Heart right ventricle (tissue), 16 donors: ENCODE measurements at places on chromosomes 5 and 9. TPM values are rescaled to one million over a fixed set of nuclear protein-coding genes. Genes with fewer than 3 reads are reported as not detected.

Gene PCDHB8
- 2.7 TPM for total RNA-seq

Gene PCA3
- total RNA-seq, result not detected

Gene ADGRV1
- total RNA-seq, result not detected

Gene CTNND2
- total RNA-seq, result 6.0 TPM

Gene JAKMIP2
- total RNA-seq, result 0.18 TPM

Gene SPATA31D4
- not detected for total RNA-seq

Gene ZNF354C
- 3.5 TPM for total RNA-seq

DNA sequence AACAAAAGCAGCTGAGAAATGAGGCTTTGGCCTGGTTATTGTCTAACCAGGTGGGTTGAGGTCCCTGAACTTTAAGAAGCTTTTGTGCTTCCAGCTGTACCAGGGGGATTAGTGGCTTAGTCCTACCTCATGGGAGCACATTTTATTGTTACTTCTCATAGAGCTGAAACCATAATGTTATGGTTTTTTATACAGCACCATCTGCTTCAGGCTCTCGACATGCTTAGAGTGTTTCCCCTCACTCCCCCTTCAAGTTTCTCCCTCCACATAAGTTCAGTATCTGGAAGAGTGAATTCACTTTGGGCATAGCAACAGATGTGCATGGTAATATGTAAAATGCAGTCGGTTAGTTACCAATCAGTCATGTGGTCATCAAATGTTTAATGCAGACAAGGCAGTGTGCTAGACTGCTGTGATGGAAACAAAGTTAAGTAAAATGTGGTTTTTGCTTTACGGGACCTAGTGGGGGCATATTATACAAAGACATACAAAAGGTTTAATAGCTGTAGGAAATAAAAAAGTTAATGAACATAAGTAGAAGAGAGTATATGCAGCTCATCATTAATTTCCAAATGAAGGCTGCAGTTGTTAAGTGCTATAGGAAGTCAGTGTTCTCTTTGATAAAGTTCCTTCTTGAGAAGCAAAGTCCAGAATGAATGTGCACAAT is 95.9 kb upstream of the SPRY4 start:
- H3K27ac ChIP-seq, result no peak overlapping the region
- DNase-seq, result no peak
- H3K27me3 ChIP-seq, result no peaks in the 10 kb centered on the region
- no peak overlapping the region for H3K4me3 ChIP-seq

GRCh38 chr9:33458444-33458843 is 11.1 kb upstream of the AQP3 start:
- H3K27ac ChIP-seq, result no peak overlapping the region
- DNase-seq, result no peak
- H3K4me1 ChIP-seq, result no peaks in the 10 kb centered on the region
- no peaks in the 10 kb centered on the region for H3K36me3 ChIP-seq
- H3K27me3 ChIP-seq, result no peaks in the 10 kb centered on the region
- H3K4me3 ChIP-seq, result no peak overlapping the region

- H3K27ac ChIP-seq, result no peak overlapping the region
- no peaks in the 10 kb centered on the region for H3K27me3 ChIP-seq
- peaks cover 22% of the 10 kb centered on the region for H3K4me1 ChIP-seq
- DNase-seq, result no peak
- H3K4me3 ChIP-seq, result no peak overlapping the region
Observed at GRCh38 chr5:168215646-168216045, 75.8 kb upstream of the WWC1 start.

- peaks cover 20% of the 10 kb centered on the region for H3K27me3 ChIP-seq
- no peak overlapping the region for H3K27ac ChIP-seq
- H3K4me1 ChIP-seq, result no peaks in the 10 kb centered on the region
- no peak overlapping the region for H3K4me3 ChIP-seq
- no peaks in the 10 kb centered on the region for H3K36me3 ChIP-seq
- DNase-seq, result no peak
Observed at GRCh38 chr9:78366827-78367226, 69.9 kb downstream of the PSAT1 start.

DNA sequence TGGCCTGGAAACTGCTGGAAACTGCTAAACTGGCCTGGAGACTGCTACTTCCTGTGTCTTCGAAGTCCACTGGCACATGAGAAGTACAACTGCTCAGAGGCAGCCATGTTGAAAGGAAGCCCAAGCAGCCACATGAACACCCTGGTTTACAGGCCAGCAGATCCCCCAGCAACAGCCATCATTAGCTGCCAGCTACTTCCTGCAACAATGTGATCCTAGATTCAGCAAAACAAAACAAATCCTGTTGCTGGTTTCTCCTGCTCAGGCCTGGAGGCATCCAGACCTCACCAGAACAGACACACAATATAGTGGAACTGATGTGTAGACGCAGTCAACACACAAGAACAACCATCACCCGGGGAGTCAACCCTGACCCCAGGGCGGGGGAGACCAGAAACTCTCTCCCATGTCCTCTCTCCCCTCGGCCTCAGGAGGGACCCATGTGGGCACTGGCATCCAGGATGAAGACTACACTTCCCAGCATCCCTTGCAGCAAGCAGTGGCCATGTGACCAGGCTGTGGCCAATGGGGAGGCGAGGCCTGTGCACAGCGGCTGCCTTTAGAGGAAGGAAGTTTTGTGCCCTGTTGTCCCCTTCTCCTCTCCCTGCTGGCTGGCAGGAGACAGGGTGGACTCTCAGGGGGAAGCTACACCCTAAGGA is 9.2 kb upstream of the LCN15 start:
- no peak overlapping the region for H3K27ac ChIP-seq
- no peaks in the 10 kb centered on the region for H3K27me3 ChIP-seq
- H3K4me3 ChIP-seq, result no peak overlapping the region
- no peak for DNase-seq
- H3K36me3 ChIP-seq, result no peaks in the 10 kb centered on the region

- H3K4me3 ChIP-seq, result no peak overlapping the region
- H3K36me3 ChIP-seq, result peaks cover 97% of the 10 kb centered on the region
- H3K4me1 ChIP-seq, result peaks cover 3% of the 10 kb centered on the region
- H3K27me3 ChIP-seq, result no peaks in the 10 kb centered on the region
- no peak overlapping the region for H3K27ac ChIP-seq
Observed at GRCh38 chr9:131188976-131189375, 63.6 kb downstream of the NUP214 start.

DNA sequence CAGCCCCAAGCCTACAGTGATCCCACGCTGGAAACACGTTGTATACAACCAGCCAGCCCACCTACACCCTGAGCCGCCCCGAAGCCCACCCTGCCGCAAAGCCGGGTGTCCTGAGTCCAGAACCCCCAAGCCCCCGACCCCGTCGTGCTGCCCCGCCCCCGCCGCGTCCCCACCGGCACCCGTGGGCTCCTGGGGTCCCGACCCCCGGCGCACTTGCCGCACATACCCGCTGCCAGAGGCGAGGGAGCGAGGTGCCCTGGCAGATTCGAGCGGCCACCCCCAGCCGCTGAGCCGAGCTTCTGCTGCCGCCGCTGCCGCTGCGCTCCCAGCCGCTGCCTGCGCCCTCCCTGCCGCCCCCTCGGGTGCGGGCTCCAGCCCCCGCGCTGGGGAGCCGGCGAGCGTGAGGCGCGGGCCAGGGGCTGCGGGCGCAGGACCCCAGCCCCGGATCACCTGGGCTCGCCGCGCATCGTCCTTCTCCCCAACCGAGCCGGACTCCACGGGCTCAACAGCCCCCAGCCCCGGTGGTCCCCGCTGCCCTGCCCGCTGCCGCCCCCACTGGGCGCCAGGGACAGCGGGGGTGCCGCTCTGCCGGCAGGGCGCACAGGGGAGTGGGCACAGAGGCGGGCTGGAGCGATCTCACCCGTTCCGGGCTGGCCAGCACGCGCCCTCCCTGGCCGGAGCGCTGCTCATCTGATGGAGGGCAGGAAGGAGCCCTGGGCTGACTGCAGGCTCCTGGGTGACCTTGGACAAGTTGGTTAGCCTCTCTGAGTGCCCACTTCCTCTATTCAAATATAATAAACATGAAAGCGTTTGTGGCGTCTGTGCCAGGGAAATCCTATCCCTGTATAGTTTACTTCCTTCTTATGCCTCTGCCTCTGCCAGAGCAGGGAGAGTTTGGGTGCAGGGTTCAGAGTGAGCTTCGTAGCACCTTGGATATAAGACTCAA is at the start of gene HTR4:
TSS of gene HTR4 (minus strand) at position 692 of the 946 bp plus-strand sequence. CDS start 17,513 bp downstream, outside the sequence.
- H3K4me3 ChIP-seq, result peak within 1 kb of the TSS; percentile 37
- H3K27ac ChIP-seq, result no peak within 1 kb of the TSS
- H3K36me3 ChIP-seq, result no peaks in the 10 kb centered on the region

DNA sequence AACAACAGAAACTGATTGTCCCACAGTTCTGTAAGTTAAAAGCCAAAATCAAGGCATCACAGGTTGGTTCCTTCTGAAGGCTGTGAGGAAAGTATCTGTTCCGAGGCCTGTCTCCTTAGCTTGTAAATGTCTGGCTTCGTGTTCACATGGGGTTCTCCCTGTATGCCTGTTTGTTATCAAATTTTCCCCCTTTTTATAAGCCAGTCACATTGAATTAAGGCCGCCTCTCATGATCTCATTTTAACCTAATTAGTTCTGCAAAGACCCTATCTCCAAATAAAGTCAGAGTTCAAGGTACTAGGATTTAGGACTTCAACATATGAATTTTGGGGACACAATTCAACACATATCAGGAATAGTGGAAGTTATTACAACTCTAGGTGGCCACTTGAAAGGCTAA is 331.5 kb downstream of the PIK3R1 start:
- no peaks in the 10 kb centered on the region for H3K27me3 ChIP-seq
- H3K36me3 ChIP-seq, result no peaks in the 10 kb centered on the region
- H3K4me1 ChIP-seq, result no peaks in the 10 kb centered on the region
- no peak overlapping the region for H3K27ac ChIP-seq

DNA sequence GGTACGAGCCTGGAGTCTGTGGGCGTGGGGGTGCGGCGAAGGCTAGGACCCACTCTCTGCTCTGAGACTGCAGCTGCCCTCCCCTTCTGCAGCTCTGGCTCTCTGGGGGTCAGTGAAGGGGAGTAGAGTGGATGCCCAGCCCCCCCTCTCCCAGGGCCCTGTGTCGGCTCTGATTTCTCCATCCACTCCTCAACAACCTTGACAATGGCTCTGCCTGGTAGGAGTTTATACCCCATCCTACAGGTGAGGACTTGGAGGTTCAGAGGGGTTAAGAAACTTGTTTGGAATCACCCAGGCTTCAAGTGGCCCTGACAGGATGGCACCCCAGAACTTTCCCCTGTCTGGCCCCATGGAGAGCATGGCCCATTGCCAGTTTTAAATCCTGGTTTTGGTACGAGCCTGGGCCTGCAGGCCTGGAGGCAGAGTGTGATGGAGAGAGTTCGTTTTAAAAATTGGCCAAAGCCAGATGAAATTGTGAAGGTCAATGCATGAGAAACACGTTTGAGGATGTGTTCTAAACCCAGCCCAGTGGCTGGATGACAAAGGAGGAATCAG is 22.3 kb downstream of the NCS1 start:
- no peak overlapping the region for H3K4me3 ChIP-seq
- DNase-seq, result no peak
- no peaks in the 10 kb centered on the region for H3K36me3 ChIP-seq
- H3K27ac ChIP-seq, result no peak overlapping the region
- peaks cover 12% of the 10 kb centered on the region for H3K4me1 ChIP-seq
- H3K27me3 ChIP-seq, result no peaks in the 10 kb centered on the region

GRCh38 chr9:13459071-13459470 is 179.6 kb upstream of the MPDZ start:
- no peak for DNase-seq
- H3K4me1 ChIP-seq, result peaks cover 9% of the 10 kb centered on the region
- H3K27ac ChIP-seq, result no peak overlapping the region
- H3K27me3 ChIP-seq, result no peaks in the 10 kb centered on the region

- no peak overlapping the region for H3K4me3 ChIP-seq
- H3K36me3 ChIP-seq, result no peaks in the 10 kb centered on the region
- no peak for DNase-seq
Observed at GRCh38 chr5:33691856-33692255, 199.9 kb downstream of the ADAMTS12 start.

DNA sequence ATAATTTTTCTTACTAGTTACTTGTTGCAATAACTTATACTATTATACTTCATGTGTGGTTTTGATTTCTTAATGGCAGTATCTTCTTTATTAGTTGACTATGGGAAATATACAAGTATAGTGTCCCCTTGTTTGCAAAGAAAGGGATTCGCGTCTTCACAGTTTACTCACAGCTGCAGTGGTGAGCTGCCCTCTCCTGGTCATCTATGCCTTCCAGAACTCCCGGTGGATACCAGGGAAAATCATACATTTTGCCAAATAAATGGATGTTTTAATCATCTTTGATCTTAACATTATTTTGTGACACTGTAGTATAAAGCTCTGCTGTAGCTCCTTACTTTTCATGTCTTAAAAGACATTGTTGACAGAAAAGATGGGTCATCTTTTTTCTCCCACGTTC is 142.0 kb downstream of the ZCCHC7 start:
- no peak overlapping the region for H3K4me3 ChIP-seq
- no peaks in the 10 kb centered on the region for H3K4me1 ChIP-seq
- H3K27me3 ChIP-seq, result no peaks in the 10 kb centered on the region
- DNase-seq, result no peak
- H3K27ac ChIP-seq, result no peak overlapping the region
- no peaks in the 10 kb centered on the region for H3K36me3 ChIP-seq

DNA sequence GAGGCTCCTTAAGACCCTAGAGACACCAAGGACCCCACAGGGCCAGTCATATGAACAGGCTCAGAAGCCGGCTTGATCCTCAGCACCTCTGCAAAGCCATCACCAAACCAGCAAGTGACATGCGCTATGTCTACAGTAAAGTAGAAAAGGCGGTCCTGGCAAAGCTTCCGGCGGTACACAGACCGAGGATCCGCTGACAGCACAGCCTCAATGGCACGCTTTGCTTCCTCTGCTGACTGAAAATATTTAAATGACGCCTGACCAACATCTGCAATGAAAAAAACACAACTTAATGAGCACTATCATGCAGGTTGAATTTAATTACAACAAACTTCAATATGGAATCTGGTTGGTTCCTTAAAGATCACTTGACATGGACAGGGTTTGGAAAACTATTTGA is 17.6 kb downstream of the TRMO start:
- peaks cover 41% of the 10 kb centered on the region for H3K36me3 ChIP-seq
- H3K27me3 ChIP-seq, result no peaks in the 10 kb centered on the region
- no peak for DNase-seq
- no peaks in the 10 kb centered on the region for H3K4me1 ChIP-seq
- H3K4me3 ChIP-seq, result no peak overlapping the region

GRCh38 chr9:21746550-21746949 is 55.9 kb upstream of the MTAP start:
- peaks cover 6% of the 10 kb centered on the region for H3K27me3 ChIP-seq
- no peak overlapping the region for H3K27ac ChIP-seq
- no peak for DNase-seq
- H3K4me3 ChIP-seq, result no peak overlapping the region
